ENCODE measurements at places on chromosomes 1 and 21.

DNA sequence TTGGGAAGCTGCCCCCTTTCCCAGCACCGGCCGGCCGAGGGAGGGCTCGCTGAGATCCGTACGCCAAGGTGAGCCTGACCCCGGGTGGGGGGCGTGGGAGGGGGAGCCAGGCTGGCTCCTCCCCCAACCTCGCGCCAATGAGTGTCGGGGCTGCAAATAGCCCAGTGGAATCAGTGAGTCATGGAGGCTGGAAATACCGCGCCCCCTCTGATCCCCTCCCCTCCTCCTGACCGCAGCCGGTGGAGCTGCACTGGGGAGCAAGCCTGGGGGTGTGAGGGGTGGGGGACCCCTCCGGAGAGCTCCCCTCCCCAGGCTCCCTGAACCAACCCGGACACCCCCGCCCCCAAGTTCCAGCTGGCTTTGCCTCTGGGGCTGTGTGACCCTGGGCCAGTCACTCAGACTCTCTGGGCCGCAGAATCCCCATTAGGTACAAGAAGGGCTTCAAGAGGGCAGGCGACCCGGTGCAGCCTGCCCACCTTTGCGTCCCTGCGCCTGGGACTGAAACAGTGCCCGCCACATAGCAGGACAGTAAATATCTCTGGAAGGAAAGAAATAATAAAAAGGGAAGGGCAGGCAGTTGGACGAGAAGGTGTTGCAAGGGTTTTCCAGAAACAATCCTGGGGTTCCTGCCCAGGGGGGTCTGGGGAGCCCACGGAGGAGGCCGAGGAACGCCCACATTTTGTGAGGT is 4.5 kb downstream of the HSPB7 start:
- peak; percentile 82 for DNase-seq

- no peak for DNase-seq
Observed at GRCh38 chr1:160880216-160880615, 4.8 kb downstream of the ITLN1 start.

GRCh38 chr21:45823100-45823681 is 158.4 kb upstream of the COL6A1 start:
- DNase-seq, result no peak

GRCh38 chr21:45982092-45982757 is 655 bp downstream of the COL6A1 start:
- no peak for DNase-seq

DNA sequence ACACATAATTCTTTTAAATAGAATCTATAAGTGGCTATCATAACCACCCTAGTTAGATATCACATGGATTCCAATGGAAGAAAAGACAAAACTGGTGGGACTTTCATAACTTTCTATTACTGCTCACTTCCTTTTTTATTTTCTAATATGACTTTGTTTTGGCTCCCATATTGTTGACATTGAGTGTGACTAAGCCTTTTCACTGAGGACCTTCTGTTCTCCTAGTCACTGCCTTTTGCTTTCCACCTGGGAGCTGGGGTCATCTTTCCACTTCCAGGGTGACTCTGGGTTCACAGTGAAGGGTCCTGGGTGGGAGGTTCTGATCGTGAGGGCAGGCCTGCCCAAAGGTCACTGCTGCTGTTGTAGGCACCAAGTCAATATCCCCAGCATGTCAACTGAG is 275.8 kb downstream of the TGFB2 start:
- no peak for DNase-seq

DNA sequence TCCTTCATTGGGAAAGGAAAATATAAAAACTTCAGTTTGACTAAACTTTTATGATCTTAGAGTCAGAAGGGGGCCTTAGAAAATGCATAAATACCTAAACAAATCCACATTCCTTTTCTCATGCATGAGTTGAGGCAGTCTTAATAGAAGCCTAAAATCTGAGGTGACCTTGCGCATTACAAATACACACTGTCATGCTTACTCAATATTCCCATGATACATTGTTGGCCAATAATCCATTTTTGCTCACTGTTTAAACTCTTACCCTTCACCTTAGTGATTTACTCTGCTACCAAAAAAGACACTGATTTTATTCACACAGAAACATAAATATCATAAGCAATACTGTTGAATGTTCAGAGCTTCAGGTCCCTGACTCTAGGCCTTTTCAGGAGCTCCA is 19.1 kb upstream of the TMCO1 start:
- DNase-seq, result no peak

DNA sequence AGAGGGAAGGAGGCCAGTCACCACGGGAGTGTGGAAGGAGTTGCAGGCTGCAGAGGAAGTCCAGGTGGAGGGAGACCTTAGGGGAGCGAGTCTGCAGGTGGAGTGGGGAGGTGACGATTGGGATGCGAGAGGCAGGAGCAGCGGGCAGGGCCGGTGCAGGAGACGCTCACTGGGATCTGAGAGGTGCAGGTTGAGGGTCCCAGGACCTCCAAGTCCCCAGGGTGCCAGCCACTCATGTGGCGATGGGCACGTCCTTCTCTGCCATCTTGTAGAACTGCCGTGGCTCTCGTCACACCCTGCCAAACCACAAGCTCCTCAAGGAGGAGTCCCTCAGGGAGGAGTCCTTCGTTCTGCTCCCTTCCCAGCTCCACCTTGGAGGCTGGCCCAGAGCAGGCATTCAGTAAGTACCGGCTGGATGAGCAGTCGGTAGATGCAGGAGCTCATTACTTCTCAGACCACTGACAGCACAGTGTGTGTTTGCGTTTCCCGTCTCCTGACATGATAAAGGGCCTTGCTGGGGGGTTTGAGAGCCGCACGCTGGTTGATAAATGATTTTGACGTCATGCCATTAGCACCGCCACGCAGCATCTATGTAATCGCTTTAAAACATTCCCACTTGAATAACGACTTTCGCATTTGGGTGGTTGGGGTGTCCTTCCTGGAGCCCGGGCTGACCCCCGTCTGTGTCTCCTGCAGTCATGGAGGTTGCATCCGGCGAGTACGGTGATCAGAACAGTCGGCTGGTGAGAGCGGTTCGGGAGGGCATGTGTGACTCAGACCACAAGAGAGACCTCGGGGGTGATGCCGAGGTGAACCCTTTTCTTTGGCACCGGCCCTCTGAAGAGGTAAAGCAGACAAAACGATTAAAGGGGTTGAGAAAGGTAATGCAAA is 27.8 kb downstream of the TFF3 start:
- DNase-seq, result no peak

- DNase-seq, result no peak
Observed at GRCh38 chr1:89050649-89051033, 14.4 kb downstream of the GBP1 start.

DNA sequence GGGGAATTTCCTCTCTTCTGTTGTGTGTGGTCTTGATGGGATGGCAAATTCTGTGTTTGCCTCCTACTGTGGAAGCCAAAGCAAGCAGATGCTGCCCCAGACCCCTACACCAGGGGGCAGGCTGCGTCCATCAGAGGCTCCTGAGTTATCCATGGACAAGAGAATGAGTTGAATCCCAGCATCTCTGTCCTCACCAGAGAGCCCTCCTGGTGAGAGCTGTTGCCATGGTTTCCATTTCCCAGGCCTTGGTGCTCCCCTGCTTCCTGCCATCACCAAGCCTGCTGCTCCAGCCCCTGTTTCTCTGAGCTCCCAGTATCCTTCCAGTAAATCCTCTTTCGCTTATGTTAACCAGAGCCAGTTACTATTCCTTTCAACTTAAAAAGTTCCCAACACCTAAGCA is 20.4 kb upstream of the GNG12 start:
- DNase-seq, result peak; percentile 88

GRCh38 chr1:60222360-60223115 is 149.0 kb upstream of the C1orf87 start:
- DNase-seq, result no peak

- no peak for DNase-seq
Observed at GRCh38 chr1:39751595-39751994, 12.9 kb downstream of the PPIE start.

GRCh38 chr1:113784104-113784779 is 25.0 kb upstream of the PHTF1 start:
- peak; percentile 32 for DNase-seq

DNA sequence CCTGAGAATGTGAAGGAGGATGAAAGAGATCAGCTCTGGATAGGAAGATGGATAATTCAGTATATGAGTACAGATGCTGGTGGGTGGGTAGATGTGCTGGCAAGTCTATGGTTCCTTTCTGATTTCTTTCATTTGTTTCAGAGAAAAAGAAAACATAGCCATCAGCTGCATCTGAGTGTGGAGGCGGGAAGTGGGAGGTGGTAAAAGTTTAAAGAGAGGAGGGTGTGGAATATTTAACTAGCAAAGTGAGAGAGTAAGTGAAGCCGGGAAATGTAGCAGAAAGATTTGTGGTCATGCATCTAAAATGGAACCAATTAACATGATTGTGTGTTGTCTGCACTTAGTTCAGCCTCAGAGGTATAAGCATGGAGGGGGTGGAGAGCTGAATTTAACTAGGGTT is 16.4 kb downstream of the RPE65 start:
- no peak for DNase-seq

GRCh38 chr1:192807211-192808162 is 1.4 kb upstream of the RGS2 start:
- peak; percentile 59 for DNase-seq

GRCh38 chr1:117127795-117128194 is 6.2 kb upstream of the TRIM45 start:
- DNase-seq, result no peak

- no peak for DNase-seq
Observed at GRCh38 chr21:32917362-32918135, 108.2 kb upstream of the OLIG2 start.

DNA sequence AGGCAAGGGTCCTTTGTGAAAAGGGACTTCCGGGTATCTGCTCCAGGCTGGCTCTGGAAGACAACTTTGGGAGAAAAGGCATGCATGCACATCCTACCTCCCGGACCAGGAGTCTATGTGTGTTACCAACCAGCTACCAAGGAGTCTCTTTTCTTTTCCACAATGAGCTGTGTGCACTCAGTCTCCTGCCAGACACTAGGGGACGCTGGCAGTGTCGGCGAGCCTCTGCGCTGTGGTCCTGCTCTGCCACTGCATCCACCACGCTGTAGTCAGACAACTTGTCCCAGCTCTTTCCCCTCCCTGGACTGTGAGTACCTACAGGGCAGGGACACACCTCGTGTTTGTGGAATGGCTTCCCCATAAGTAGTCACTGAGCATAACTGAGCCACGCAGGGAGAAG is 5.1 kb upstream of the SSR2 start:
- peak; percentile 23 for DNase-seq

GRCh38 chr1:36401602-36402503 is 4.1 kb upstream of the LSM10 start:
- no peak for DNase-seq

GRCh38 chr1:157833145-157833544 is 8.5 kb downstream of the CD5L start:
- no peak for DNase-seq

- DNase-seq, result peak; percentile 8
Observed at GRCh38 chr1:159790237-159790917, 9.6 kb downstream of the DUSP23 start.

- no peak for DNase-seq
Observed at GRCh38 chr1:176950736-176951324, 213.7 kb downstream of the ASTN1 start.

DNA sequence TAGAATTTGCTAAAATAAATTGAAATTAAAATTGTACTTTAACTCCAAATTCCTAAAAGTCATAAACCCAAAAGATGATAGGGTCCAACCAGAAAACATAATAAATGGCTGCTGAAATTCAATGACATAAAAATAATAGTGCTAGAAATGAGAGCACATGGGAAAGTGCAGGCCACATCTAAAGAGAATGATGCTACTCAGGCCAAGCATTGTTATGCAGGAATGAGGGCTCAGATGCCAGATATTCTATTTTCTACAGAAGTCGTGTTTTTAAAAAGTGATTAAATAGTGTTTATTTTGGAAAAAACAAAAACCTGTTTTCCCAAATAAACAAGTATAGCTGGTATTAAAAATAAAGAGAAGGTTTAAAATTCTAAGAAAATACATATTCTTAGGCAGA is 234.4 kb downstream of the KCNT2 start:
- no peak for DNase-seq

DNA sequence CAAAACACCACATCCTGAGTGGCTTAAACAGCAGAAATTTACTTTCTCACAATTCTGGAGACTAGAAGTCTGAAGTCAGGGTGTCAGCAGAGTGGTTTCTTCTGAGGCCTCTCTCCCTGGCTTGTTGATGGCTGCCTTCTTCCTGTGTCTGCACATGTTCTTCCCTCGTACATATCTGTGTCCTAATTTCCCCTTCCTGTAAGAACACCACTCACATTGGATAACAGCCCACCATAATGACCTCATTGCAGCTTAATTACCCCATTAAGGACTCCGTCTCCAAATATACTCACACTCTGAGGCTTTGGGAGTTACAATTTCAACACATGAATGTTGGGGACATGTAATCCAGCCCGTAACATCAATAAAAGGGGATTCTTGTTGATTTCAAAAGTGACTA is 23.4 kb downstream of the C8A start:
- DNase-seq, result peak; percentile 68

GRCh38 chr1:23027352-23027907 is 8.2 kb downstream of the KDM1A start:
- DNase-seq, result no peak

DNA sequence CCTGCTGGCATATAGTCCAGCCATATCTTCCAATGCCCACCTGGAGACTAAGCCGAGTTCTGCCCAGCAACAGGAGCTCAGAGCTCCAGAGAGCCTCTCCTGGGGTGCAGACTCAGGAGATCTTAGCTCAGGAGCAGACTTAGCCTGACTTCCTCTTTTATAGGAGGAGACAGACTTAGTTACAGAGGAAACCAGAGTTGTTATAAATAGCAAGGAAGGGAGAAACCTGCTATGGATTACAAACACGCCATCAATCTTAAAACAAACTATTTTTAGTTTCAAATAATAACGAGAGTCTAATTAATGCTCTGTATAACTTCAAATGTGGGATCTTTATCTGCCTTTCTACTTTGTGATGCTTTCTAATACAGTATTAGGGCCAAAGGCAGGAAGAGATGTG is 3.3 kb upstream of the KIF21B start:
- DNase-seq, result no peak

DNA sequence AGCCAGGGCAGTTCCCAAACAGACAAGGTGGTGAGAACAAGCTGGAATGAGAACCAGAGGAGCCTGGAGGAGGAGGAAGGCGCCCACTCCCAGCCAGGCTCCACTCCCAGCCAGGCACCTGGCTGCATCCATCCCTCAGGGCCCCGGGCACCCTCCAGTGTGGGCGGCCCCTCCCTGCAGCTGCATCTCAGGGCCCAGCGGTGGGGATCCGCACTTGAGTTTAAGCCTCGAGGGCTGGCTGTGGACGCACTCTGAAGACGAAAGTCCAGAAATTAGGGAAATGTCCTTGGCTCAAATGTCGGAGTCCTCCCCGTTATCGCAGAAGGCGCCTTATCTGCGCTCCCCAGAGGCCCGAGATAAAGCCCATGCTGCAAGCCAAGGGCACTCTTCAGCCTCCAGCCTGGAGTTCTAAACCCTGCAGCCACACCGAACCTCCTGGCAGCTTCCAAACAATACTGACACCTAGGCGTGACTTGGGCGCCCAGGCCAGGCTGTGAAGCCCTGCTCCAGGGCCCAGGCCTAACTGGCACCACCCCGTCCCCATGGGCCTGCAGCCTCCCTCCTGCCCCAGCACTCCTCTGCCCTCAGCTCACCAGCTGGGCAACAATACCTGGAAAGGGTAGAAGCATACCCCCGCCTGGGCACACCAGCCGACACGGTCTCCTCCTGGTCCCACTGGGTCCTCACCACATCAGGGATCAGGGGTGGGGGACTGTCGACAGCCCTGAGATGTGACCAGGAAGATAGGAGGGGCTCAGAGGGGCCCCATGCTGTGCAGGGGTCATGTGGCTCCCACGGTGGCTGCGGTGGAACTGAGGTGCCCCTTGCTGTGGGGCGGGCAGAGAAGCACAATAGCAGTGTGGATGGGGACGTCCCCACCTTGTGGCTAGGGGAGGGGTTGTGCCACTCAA is 184.8 kb upstream of the VAMP3 start:
- no peak for DNase-seq

All from fibroblast of skin of right quadriceps (primary cell).